ENCODE measurements at places on chromosomes 1 and 21. TPM values are rescaled to one million over a fixed set of nuclear protein-coding genes. Genes with fewer than 3 reads are reported as not detected.
A peak's percentile ranks its signal among the peaks of the same experiment; 100 is the strongest.

GRCh38 chr1:110452330-110452729 is 1.4 kb downstream of the PROK1 start:
- no peak for DNase-seq

DNA sequence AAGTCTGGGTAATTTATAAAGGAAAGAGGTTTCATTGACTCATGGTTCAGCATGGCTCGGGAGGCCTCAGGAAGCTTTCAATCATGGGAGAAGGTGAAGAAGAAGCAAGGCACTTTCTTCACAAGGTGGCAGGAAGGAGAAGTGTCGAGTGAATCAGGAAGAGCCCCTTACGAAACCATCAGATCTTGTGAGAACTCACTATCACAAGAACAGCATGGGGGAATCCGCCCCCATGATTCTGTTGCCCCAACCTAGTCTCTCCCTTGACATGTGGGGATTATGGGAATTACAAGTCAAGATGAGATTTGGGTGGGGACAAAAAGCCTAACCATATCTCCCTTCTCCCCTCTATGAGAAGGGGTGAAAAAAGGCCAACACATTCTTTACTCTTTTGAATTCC is 11.2 kb upstream of the IVNS1ABP start:
- DNase-seq = no peak

Gene PEX19
- total RNA-seq = 49.6 TPM

DNA sequence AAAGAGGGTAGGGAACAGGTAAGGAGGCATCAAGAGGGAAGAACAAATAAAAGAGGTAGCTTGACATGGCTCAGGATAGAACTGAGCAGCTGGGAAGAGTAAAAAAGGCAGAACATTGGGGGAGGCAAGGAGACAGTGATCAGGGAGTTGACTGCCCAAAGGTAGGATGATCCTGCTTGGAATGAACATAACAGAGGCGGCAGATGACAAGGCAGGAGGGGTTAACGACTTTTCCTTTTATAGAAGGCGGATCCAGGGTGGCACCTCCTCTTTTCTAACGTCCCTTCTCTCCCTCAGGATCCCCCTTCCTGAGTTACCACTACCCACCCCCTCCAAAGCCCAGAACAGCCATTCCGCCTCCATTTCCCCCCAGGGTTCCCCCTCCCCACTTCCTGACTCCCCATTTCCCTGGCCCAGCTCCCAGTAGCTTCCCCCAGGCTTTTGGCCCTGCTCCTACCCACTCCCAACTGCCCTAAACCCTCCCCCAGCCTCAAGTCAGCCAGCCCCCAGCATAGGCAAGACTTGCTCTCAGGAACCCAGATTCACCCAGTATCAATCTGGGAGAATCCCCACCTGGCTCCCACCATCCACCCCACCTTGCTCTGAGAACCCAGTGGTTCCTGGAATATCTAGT is 769 bp upstream of the ADAMTS4 start:
- no peak for DNase-seq

- DNase-seq = no peak
Observed at GRCh38 chr1:107940701-107941100, 24.3 kb downstream of the VAV3 start.

DNA sequence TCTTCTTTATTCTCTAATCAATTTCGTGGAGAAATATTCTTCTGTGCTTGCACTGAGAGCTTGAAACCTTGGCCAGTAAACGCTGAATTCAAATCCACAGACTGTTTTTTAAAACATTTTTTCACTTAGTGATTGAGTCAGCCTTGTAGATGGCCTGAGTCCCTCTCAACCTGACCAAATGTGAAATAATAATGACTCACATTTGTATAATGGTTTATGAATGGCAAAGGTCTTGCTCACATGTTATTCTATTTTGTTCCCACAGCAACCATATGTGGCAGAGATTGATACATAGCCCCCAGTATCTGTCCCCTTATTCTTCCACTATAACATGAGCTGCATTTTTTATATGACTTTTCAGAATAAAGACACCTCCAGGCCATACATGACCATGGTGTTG is 47.8 kb upstream of the CCDC190 start:
- DNase-seq = no peak

- peak; percentile 57 for DNase-seq
Observed at GRCh38 chr21:45478115-45478801, 64.0 kb downstream of the SLC19A1 start.

- peak; percentile 58 for DNase-seq
Observed at GRCh38 chr1:117534995-117535467, 70.8 kb upstream of the TENT5C start.

DNA sequence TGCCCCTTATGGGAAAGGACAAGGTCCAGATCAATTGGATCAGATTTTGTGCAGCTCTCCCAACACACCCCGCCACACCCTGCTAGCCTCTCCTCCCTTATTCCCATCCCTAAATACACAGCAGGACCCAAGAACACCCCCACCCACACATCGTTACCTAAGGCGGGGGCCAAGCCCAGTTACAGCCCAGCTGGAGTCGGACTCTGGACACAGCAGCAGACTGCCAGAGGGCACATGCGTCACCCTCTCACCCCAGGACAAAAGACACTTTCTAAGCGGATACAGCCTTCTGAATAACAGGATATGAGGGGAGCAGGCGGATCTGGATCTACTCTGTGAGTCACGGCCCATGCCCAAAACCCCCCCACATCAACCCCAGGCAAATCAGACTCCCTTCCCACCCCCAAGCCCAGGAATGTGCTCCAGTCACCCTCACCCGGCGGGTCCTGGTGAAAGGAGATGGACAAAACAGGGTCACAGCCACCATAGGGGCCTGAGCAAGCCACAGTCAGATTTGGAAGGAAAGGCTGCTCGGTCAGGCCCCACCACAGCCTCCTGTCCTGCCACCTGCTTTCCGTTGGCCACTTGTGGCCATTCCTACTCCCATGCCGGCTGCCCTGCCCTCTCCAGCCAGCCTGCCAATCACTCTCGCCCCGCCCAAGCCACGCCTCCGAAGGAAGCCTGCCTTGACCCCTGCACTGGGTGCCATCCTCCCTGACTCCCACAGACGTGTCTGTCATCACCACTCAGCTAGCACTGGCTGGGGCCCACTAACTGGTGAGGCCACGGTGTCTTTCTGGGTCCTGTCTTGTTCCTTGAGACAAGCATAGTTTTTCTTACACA is 4.0 kb downstream of the S100A16 start:
- DNase-seq = no peak

Gene RHBDL2
- 7.7 TPM for total RNA-seq

Gene DENND2D
- total RNA-seq = 25.4 TPM

DNA sequence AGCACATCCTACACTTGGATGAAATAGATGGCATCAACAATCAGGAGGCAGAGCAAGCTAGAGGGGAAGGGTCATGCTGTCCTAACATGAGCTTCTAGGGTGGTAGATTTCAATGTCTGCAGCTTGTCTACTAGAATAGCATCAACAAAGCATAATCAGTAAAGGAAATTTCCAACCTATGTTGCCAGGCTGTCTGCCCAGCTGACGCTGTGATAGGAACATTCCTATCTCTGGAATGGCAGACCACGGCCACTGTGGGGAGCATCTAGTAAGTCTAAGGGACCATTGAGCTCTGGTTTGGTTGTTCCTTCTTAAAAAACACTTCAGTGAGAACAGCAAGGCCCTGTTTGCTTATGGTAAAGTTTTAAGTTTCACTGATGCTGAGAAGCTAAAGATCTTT is 206.8 kb downstream of the PAPPA2 start:
- no peak for DNase-seq

- DNase-seq = no peak
Observed at GRCh38 chr1:248613742-248614141, 16.2 kb upstream of the OR2T10 start.

Gene NBPF20
- 4.3 TPM for total RNA-seq

- no peak for DNase-seq
Observed at GRCh38 chr1:186960861-186961260, 132.1 kb downstream of the PLA2G4A start.

All from prostate gland (tissue), 2 donors.